Astrocyte of the cerebellum (primary cell): ENCODE measurements at places on chromosomes 2 and 18.

GRCh38 chr2:166417669-166418068 is 41.9 kb upstream of the SCN9A start:
- DNase-seq: peak; percentile 8

DNA sequence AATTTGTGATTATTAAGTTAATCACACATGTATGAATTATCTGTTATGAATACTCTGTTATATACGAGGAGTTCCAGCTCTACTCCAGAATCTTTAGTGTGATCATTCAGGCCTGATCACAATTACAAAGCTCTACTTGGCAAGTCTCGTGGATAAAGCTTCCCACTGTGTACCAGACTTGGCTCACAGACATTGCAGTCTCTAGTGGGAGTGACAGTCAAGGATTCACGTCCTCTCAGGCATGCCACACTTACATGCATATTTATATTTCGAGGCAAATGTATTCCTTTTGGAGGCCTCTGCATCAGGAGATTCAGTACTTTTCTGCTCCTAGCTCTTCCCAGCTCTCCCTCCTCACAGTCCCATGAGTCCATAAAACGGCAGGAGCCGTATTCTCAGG is 403.4 kb upstream of the CDH7 start:
- DNase-seq: no peak

GRCh38 chr2:20916604-20917286 is 93.8 kb upstream of the LDAH start:
- no peak for DNase-seq

- no peak for DNase-seq
These were observed 293.8 kb upstream of the SLC14A2 start for GRCh38 chr18:45321520-45321919.

DNA sequence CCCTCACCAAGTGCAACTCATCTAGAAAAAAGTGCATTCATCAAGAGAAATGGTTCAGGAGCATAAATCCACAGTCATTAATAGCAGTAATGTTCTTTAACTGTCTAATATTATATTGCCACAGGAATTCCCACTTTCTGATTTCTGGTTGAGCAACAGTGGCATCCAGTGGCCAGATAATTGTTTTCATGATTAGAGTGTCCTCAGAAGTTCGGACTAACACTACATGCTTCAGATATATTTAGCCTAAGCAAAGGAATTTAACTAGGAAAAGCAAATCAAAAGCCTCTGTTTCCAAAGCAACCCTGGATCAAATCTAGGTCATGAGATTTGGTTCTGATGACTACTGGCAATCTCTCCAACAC is 9.8 kb upstream of the ERBB4 start:
- no peak for DNase-seq

DNA sequence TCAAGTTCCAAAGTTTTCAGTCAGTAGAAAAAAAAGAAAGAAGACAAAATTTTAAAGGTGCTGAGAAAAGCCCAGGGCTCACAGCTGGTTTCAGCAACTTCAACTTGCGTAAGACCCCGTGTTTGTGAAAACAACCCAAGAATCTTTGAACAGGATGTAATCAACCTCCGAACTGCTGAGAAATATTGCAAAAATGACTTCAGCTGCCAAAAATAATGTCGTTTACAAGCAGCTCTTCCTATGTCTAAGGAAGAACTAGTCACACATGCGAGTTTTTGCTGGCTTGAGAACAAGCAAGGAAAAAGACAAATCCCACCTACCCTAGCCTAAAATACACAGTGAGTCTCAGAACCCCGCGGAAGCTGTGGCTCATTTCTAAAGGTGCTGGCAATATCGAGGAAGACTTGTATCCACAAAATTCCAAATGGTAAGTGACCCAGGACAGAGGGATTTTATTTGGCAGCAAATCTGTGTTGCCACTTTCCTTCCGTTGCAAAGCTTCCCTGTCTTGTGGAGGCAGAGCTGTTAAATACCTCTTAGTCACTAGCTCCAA is 59.8 kb upstream of the SLC8A1 start:
- peak; percentile 50 for DNase-seq

GRCh38 chr2:157849591-157849990 is 26.5 kb downstream of the ACVR1 start:
- DNase-seq: no peak

DNA sequence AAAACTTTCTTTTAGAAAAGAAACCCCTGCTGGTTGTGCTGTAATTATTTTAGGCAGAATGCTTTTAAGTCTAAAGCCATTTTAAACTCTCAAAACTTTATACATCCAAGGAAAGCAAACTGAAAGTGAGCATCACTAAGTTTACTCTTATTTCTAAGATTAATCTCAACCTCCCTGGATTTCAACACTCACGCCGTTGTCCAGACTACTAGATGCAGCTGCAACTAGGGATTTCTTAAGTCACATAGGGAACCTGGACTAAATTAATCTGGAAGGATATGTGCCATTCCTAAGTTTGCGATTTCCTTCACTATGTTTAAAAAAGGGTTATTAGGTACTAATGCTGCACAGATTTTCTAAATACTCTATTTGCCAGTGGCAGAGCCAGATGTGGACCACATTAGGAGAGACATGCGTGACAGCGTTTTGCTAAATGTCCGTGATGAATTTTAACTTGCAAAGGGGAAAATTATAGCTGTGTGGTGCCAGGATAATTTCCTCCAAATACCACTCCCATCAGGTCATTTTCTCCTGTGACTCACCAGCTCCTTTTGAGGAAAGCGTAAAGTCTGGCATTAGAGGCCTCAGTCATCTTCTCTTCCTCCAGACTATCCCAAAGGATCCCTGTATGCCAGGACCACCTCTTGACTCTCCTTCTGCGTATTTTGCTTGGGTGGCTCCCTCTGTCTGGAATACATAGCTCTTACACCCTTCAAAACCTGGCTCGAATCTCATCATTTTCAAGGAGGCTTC is 143.7 kb downstream of the ATL2 start:
- peak; percentile 52 for DNase-seq

DNA sequence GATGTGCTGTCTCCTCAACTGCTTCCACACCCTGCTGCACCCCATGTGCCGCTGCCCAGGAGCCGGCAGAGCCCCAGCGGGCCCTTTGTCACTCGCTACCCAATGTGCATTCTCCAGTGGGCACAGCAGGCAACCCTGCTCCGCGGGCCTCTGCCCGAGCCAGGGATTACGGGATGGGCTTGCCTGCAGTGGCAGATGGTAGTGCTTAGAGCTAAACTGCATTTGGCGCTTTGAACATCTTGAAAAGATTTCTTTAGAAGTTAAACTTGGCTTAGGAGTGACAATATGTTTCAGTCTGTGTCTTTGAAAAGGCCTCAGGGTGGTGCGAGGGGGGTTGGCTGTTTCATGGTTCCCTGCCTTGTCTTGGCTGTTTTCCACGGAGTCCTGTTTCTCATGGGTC is 84.0 kb upstream of the BOD1L2 start:
- DNase-seq: no peak

- no peak for DNase-seq
These were observed 36.9 kb upstream of the RAB31 start for GRCh38 chr18:9671214-9671613.

DNA sequence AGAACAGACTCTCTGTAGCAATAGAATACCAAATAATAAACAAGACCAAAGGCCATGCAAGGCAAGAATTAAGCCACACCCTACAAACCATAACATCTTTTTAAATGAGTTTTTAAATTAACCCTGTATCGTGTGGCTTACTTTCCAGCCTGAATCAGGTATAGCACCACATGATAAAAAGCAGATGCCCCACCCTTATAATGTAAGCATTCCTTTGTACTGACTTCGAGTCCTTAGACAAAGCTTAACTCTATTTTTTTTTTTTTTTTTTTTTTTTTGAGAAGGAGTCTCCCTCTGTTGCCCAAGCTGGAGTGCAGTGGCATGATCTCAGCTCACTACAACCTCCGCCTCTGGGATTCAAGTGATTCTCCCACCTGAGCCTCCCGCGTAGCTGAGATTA is 1.7 kb upstream of the C2orf42 start:
- DNase-seq: no peak

GRCh38 chr2:133490411-133490980 is 77.8 kb downstream of the NCKAP5 start:
- no peak for DNase-seq

DNA sequence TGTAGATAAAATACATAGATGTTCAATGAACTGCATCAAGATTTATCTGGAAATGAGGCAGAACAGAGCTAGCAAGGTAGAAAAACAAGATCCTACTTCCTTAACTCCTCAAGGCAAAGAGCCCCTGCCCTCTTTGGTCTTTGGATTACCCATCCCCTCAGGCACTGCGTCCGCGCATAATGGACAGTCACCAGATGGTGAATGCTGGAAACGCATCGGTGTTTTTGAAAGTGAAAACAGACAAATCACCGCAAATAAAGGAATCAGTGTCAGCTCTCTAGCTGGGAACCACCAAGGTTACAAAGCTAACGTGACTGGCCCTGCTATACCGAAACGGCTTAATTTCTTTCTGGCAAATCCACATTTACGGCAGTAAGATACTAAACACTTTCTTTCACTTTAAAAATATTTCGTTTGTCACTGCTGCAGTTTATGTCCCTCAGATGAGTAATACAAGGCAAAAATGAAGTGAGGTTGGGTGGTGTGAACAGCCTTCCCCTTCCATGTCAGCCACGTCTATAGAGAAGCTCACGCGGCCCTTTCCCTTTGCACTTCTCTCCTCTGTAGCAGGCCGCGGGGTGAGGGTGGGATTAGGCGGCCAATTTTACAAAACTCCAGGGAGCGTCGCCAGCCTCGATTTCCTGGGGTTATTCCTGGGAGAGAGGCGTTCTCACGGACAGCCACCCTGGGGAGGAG is 627 bp upstream of the GALR1 start:
- no peak for DNase-seq

DNA sequence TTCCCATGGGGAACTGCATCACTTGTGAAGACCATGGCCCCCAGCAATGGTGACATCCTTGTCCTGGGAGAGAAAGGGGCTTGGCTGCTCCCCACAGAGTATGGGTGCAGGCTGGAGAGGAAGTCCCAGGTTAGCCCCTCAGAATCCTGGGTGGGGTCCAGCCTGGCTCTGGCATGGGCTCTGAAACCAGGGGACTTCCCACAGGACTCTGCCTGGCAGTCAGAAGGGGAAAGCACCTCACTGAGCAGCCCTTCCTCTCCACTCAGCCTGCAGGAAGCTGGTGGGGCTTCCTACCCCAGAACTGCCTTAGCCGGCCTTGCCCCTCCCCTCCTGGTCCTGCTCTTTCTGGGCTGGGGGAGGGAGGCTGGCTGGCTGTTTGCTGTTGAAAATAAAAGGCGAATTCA is 3.7 kb downstream of the NEURL3 start:
- DNase-seq: no peak
